Liver (tissue), 10 donors: ENCODE measurements at places on chromosomes 7 and 10. TPM values are rescaled to one million over a fixed set of nuclear protein-coding genes. Genes with fewer than 3 reads are reported as not detected.

Gene VAX1
- total RNA-seq = not detected

DNA sequence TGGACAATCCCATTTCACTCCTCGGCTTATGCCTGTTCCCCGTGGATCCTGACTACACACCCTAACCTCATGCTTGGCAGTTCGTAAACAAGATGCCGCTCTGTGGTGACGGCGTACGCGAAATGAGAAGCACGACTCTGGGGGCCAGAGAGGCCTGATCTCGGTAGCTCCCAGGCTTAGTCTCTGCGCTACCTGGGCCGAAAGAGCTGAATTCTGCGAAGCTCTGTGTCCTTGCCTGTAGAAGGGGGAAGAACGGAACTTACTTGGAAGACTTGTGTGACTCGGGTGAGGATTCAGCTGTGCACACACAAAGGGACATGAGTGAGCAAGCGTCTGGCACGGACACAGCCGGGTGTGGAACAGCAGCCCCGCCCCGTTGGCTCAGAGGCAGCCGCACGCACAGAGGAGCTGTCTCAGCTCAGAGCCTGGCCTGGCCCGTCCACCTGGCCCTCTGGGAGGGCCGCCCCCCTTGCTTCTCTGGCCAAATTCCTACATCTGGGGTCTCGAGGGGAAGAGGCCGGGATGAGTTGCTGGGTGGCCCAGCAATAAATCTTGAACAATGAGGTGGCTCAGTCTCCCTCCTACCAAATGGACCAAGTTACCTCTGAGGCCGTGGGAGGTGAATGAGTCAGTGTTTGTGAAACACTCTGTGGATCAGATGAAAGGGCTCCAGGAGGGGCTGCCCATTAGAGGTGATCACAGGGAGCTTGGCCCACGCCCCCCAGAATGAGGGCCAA lies 83.8 kb downstream of the PDGFA start:
- no peaks in the 10 kb centered on the region for H3K36me3 ChIP-seq
- no peaks in the 10 kb centered on the region for H3K4me1 ChIP-seq
- DNase-seq = no peak
- H3K27ac ChIP-seq = no peak overlapping the region

- no peak overlapping the region for H3K4me3 ChIP-seq
- DNase-seq = no peak
Observed at GRCh38 chr7:54349229-54349628, 192.9 kb upstream of the VSTM2A start.

DNA sequence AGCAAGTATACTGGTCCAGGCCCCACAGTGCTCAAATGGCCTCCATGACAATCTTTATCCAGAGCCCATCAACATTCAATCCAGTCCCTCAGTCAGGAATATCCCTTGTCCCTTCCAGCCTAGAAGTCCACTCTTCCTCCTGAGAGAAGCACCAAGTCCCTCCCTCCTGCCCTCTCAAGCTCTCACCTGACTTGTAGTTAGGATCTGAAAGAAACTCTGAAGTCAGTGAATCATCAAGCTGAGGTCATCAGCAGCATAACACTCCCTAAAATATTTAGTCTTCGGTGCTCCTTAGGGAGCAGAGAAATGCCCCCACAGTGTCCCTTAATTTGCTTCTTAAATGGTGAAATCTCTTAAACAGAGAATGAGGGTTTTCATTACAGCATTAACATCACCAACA lies 31.0 kb downstream of the GRM8 start:
- H3K4me3 ChIP-seq = no peak overlapping the region
